H1 (cell line): ENCODE measurements at places on chromosomes 1 and 21.

DNA sequence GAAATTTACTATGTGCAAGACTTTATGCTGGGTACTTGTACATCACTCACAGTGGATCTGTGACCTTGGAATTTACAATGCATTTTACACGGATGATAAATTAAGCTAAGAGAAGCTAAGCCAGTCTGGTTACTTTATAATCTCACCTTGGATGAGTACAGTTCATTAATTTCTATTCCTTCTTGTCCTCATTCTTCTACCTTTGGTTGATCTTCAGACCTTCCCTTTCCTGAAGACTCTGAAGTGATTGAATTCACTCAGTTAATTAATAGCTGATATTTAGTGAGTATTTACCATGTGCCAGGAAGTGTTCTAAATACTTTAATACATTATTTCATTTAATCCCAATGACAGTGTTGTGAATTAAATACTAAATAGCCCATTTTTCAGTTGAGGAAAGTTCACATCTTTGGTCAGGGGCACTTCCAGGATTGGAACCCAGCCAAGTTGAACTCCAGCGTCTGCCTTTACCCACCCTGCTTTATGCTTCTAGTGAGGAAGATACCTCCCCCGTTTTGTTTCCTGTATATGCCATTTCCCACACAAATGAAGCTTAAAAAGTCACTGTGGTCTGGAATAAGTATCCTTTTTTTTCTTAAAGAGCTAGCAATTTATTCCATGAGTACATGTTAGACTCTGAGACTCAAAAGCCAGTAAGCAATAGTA, 146.6 kb downstream of the TLR5 start:
- no peak overlapping the region for H3K4me3 ChIP-seq
- H3K36me3 ChIP-seq, result no peaks in the 10 kb centered on the region
- H3K27me3 ChIP-seq, result no peaks in the 10 kb centered on the region
- no peak for DNase-seq
- H3K4me1 ChIP-seq, result no peaks in the 10 kb centered on the region; the same call in 1 of the 2 replicates

- no peaks in the 10 kb centered on the region for H3K4me1 ChIP-seq
- no peak overlapping the region for H3K27ac ChIP-seq
- peaks cover 11% of the 10 kb centered on the region for H3K36me3 ChIP-seq
These were observed 45.2 kb downstream of the SLC37A1 start for GRCh38 chr21:42558846-42559245.

DNA sequence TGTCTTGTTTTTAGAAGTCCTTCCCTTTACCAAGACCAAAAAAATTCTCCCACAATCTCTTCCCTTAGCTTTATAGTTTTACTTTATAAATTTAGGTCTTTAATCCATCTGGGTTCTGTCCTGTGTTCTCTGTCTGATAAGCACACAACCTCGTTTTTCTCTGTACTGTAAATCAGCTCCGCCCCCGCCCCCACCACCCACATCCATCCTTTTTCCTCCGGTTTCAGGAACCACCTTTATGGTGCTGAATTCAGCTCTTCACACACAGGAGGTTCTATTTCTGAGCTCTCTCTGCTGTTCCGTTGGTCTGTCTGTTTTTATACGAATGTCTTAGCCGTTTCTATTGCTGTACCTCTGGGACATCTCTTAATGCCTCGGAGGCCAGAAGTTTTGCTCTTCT, 44.5 kb downstream of the ACTL8 start:
- H3K27me3 ChIP-seq, result no peaks in the 10 kb centered on the region
- no peaks in the 10 kb centered on the region for H3K36me3 ChIP-seq
- no peaks in the 10 kb centered on the region for H3K4me1 ChIP-seq

DNA sequence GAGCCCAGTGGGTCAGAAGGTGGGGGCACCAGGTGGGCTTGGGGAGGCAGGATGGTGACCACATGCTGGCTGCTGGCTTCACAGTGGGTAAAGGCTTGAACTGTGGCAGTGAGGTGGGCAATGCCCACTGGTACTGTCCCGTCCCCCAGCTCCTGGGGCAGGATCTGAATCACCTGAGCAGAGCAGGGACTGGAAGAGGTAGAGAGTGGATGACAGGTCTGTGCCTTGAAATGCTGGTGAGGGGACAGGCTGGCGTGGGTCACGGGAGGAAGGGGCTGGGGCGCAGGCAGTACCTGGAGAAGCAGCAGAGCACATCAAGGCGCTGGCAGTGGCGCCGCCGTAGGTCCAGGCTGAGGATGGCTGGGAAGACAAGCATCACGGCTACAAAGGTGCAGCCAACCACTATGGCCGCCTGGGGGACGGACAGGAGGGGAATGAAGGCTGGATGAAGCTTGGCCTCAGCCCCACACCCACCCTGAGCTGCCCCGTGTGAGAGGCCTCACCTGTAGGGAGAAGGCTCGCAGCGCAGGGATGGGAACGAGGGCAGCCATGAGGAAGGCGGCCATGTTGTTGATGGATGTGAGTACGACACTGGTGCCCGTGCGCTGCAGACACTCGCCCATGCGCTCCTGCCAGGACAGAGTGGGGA, 14.9 kb downstream of the PTCH2 start:
- no peaks in the 10 kb centered on the region for H3K4me1 ChIP-seq
- no peak overlapping the region for H3K4me3 ChIP-seq
- no peaks in the 10 kb centered on the region for H3K36me3 ChIP-seq
- DNase-seq, result no peak

DNA sequence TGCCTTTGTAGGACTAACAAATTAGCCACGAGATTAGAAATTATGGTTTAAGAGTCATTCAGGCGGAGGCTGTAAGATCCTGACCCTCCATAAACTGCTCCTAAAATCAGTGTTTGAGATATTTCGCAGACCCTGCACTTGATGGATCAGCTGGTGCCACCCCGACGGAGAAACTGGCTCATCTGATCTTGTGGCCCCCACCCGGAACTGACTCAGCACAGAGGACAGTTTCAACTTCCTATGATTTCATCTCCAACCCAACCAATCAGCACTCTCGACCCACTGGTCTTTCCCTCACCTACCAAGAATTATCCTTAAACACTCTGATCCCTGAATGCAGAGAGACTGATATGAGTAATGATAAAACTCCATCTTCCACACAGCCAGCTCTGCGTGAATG, 3.7 kb upstream of the JAM2 start:
- H3K27me3 ChIP-seq, result peaks cover 3% of the 10 kb centered on the region; the same call in 1 of the 2 replicates
- peaks cover 3% of the 10 kb centered on the region; the same call in 1 of the 2 replicates for H3K4me1 ChIP-seq
- no peak overlapping the region for H3K27ac ChIP-seq
- no peaks in the 10 kb centered on the region for H3K36me3 ChIP-seq

- H3K4me3 ChIP-seq, result no peak overlapping the region
- H3K4me1 ChIP-seq, result peaks cover 23% of the 10 kb centered on the region
- no peak for DNase-seq
These were observed 117.0 kb downstream of the NAV1 start for GRCh38 chr1:201655910-201656309.

DNA sequence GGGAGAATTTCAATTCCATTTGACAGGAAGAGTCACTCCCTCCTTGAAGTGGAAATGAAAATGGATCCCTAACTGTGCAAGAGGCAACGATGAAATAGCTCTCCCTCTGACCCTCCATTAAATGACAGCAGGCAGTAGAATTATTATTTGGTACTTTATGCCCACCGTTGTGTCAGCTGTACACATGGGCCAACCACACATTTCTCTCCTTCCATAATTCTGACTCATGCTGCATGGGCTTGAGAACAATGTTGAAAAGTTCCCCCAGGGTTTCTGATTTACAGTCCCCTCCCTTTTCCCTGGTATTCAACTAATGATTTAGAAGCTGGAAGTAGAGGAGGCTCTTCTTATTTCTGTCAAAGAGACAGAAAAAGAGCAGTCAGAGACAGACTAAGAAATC, 103.5 kb downstream of the RGS7 start:
- H3K27me3 ChIP-seq, result no peaks in the 10 kb centered on the region
- H3K27ac ChIP-seq, result no peak overlapping the region
- no peak for DNase-seq
- H3K4me1 ChIP-seq, result no peaks in the 10 kb centered on the region

DNA sequence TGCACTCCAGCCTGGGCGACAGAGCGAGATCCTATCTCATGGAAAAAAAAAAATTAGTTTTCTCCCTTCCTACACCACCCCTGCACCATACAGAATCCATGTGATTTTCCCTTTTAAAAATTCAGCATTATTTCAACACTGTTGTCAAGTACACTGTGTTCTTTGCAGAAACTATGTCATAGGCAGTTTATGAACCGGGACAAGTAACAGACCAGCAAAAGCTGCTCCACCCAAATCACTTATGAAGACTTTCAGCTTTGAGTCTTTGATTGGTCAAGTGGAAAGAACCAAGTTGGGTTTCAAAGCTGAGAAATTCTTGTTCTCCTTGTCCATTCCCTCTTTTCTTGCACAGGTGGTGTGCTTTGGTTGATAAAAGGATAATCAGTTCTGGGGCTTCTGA, 173.0 kb downstream of the CDC7 start:
- no peaks in the 10 kb centered on the region for H3K36me3 ChIP-seq
- no peaks in the 10 kb centered on the region for H3K27me3 ChIP-seq
- no peak overlapping the region for H3K27ac ChIP-seq
- H3K4me3 ChIP-seq, result no peak overlapping the region

DNA sequence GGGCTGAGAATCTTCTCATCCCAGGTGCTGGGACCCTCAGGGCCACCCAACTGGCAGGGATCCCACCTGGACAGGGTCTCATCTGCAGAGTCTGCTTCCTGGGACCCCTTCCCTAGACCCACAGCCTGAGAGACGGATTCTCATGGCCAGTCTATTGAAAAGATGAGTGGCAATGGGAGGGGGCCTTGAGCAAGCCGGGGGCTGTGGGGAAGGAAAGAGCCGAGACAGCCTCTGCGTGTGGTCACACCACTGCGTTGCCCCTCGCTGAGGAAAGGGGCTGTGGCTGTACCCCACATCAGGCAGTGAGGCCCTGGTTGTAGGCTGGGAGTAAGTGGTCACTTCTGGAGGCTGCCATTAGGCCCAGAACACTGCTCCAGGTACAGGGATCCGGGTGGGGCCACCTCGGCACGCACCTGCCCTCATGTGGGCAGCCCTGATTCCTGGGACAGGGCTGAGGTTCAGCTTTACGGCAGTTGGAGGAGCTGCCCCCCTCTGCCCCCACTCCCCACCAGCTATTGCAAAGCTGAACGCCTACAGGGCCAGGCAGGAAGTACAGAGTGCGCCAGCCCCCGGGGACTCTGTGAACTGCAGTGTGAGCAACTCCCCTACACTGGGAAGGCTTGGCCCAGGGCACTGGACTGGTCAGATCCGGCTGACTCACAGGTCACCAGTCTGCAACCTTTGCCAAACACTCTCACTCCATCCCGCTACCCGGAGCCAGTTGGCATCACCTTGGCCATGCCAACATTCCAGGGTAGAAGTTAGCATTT, 106.9 kb downstream of the RIPK4 start:
- no peak for DNase-seq
- no peaks in the 10 kb centered on the region for H3K36me3 ChIP-seq
- no peak overlapping the region for H3K4me3 ChIP-seq
- H3K27ac ChIP-seq, result no peak overlapping the region

DNA sequence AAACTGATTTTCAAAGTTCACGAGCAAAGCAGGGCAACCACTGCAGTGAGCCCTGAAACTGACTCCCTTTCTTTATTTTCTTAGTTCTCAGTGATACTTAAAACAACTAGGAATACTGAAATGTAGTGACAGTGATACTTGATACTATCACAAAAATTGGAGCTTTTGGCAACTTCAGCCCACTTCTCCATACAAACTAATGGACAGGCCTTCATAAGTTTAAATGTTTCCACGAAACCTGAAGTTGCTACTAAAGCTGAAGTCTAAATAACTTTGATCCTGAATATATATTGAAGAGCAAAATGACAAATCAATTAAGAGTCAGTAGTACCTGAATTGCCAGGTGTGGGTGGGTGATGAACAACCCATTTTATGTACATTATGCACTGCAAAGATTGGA, 10.0 kb downstream of the NR5A2 start:
- H3K27me3 ChIP-seq, result peaks cover 89% of the 10 kb centered on the region
- H3K27ac ChIP-seq, result no peak overlapping the region
- peak overlapping the region; percentile 88; the same call in 1 of the 2 replicates for H3K4me3 ChIP-seq
- H3K36me3 ChIP-seq, result no peaks in the 10 kb centered on the region

DNA sequence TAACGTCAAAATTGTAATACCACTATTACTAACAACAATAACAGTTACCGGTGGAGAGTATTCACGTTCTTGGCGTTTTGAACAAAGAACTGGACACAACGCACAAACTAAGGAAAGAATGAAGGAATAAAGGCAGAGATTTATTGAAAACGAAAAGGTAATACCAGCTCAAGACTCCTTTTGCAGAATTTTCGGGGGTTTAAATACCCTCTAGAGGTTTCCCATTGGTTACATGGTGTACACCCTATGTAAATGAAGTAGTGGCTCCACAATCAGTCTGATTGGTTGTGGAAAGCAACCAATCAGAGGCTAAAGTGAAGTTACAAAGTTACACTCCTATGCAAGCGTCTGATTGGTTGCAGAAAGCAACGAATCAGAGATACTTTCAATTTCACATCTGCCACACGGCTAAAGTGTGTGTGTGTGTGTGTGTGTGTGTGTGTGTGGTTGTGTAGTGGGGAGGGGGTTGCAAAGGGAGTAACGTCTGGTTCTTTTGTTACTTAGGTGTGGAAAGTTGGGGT, 1.1 kb upstream of the GTF2B start:
- no peak overlapping the region for H3K27ac ChIP-seq
- no peaks in the 10 kb centered on the region for H3K4me1 ChIP-seq
- DNase-seq, result no peak
- H3K36me3 ChIP-seq, result no peaks in the 10 kb centered on the region
